ENCODE measurements at places on chromosomes 2 and 18.

DNA sequence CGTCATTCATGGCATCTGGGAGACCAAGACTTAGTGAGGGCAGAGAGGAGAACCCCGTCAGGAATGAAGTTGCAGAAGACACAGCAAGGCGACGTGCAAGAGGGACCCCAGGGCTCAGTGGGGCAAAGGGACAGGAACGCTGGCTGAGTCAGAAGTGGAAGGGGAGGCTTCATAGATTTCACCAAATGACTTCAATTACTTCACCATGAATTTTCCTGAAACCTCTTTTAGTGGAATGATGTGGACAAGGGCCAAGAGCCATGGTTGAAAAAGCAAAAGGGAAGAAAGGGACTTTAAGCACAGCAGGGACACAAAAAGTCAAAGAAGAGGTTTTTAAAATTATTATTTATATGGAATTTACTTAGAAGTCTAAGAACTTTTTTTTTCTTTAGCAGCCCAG, 141.6 kb upstream of the PID1 start:
- no peak for DNase-seq

DNA sequence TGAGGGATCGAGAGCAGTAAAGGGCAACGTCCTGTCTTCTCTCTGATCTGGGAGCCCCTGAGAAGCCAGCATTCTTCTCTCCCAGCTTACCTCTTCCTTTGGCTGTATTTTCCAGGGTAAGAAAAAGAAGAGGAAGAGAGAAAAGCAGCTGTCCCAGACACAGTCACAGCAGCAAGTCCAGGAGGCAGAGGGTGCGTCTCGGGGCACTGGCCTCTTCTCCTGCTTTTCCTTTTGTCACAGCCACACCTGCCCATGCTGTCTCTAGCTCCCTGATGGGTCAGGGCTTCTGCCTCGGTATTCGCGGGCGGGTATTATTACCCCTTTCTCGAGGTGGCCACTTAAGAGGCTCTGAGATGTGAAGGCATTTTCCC, 20.3 kb downstream of the TGOLN2 start:
- DNase-seq = no peak

DNA sequence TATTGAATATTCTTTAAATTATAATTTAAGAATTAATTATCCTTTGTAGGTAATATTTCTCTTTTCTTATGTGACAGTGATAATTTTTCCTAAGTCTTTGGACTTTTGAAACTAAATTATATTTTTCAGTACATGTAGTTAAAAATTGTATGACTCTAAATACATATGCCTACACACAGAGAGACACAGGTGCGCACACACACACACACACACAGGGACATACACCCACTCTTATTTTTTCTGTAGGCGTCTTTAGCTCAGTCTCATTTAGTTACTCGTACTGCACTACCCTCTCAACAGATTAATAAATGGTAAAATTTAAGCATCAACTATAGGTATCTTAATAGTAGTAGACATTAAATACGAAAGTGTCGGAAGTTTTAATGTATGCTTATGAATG, 56.1 kb downstream of the ZNF236 start:
- DNase-seq = no peak

- DNase-seq = no peak
These were observed 83.0 kb upstream of the ATG16L1 start for GRCh38 chr2:233168445-233168844.

DNA sequence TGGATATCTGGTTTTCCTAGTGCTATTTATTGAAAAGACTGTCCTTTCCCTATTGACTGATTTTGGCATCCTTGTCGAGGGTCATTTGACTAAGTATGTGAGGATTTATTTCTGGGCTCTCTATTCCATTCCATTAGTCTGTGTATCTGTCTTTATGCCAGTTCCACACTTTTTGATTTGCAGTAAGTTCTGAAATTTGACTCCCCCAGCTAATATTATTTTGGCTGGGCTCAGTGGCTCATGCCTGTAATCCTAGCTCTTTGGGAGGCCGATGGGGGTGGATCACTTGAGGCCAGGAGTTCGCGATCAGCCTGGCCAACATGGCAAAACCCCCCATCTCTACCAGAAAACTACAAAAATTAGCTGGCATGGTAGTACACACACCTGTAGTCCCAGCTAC, 46.8 kb upstream of the GAREM2 start:
- no peak for DNase-seq

- no peak for DNase-seq
These were observed 781 bp downstream of the FARP2 start for GRCh38 chr2:241356871-241357260.

DNA sequence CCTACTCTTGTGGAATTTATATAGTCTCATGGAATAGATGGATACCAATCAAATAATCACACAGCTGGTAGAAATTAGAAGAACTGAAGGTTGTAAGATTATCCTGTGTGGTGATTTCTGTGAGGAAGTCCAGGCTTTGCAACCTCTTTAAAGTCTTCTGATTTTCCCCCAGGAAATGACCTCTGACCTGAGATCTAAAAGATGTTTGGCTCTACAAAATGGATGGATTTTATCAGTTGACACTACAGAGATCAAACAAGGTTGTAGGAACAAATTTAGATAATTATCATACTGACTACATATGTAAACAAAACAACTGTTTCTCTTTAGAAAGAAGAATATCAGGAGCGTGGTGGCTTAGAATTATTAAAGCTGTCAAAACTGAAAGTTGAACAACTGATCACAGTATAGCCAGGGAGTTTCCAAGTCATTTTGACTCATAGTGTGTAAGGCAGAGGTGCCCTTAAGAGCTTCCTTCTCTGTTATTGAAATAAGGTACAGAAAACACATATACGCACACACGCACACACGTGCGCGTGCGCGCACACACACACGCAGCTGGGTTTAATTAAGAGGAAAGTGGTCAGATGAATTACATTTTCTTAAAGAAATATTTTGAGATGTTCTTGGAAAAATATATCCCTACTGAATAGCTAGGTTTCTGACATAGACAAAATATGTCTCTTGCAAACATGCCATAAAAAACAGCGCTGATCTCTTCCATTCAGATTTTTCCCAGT, 35.5 kb upstream of the PELI1 start:
- DNase-seq = no peak

DNA sequence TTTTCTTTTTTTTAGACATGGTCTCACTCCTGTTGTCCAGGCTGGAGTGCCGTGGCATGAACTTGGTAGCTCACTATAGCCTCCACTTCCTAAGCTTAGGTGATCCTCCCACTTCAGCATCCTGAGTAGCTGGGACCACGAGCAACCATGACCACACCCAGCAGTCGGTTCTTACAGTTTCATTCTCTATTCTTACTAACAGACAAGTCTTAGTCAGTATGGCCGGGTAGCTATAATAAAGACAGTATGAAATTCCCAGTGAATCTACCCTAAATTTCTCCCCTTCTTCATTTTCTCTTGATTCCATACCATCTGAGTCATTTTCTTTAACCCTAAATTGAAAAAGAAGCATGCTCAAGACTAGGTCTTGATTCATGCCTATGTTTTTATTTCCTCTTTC, 775.3 kb upstream of the NRXN1 start:
- DNase-seq = no peak

- no peak for DNase-seq
These were observed 164.0 kb upstream of the REG3G start for GRCh38 chr2:78861546-78861945.

DNA sequence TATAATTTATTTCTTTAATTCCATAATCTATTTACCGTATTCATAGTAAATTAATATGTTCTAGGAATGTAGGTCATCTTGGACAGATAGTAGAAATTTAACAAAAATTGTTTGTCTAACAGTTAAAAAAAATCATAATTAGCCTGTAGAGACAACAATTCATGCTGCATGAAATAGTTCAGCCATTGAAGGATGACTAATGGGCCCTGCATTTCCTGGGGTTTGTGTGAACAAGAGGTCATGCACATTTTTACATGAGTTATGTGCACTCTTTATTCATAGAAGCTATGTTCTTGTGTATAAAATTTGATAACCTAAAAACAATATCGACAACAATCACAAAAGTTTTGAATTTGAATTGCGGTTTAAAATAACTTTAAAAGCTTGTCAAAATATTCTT, 1663.6 kb downstream of the SUCLG1 start:
- DNase-seq = peak; percentile 83

DNA sequence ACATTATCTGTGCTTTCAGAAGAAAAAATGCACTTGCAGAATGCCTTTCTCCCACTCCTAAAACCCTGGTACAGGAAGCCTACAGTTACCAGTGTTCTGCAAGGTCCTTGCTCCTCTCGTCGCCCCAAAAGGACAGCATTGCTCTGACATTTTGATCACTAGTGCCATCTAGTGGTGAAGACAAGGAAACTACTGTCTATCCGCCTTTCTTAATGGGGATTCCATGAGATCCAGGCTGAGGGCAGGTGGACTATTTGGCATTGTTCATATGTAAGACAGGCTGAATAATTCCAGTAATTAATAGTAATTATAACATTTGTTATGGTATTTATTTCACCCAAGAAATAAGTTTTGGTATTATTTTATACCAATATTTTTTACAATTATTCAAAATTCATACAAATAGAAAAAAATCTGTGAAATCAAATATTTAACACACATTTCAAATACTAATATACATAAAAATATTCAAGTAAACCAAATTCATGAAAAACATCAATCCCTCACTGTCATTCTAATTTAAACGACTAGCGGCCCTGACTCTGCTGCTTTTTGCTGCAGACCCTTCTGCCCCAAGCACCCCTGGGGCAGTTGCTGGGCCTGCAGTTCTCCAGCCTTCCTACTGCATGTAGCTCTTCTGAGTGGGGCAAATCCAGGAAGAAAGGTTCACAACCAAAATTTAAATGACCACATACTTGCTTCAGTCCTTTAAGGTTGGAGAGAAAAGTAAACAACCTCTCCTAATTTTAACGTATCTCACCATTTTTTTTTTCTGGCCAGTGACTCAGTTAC, 19.0 kb downstream of the TPGS2 start:
- DNase-seq = peak; percentile 81

- peak; percentile 39 for DNase-seq
These were observed 128.8 kb upstream of the MSH6 start for GRCh38 chr2:47653902-47654789.

GRCh38 chr2:123468071-123468470, 557.0 kb upstream of the CNTNAP5 start:
- DNase-seq = peak; percentile 26

DNA sequence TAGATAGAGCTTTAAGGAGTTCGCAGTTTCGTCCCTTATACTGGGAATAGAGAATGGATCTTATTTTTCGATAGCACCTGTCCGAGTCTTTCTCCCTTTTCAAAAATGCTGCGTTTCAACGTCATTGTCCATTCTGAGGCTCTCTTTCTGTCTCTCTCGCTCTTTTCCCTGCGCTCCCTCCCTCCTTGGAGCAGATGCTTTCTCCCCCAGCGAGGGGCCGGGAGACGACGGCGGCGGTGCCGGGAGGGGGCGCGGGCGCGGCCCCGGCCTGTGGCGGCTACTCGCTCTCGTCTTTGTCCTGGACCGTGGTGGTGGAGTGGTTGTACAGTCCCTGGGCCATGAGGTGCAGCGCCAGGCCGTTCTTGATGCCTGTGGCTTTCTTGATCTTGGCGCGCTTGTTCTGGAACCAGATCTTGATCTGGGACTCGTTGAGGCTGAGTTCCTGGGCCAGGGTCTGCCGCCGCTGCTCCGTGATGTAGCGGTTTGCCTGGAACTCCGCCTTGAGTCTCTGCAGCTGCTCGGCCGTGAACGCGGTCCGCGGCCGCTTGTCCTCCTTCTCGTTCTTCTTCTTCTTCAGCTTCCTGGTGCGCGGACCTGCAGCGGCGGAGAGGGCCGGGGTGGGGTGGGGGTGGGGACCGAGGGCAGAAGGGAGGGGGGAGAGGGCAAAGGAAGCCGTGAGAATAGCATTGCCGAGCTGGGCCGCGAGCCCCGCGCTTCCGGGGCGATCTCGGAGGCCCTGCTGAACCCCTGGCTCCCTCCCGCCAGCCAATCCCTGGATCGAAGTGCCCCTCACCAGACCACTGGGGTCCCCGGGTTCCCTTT, 4.6 kb downstream of the EN1 start:
- DNase-seq = no peak

- DNase-seq = no peak
These were observed 110.4 kb downstream of the LRP1B start for GRCh38 chr2:142020368-142020767.

- DNase-seq = peak; percentile 82
These were observed 2.0 kb upstream of the CAPN10 start for GRCh38 chr2:240584486-240585031.

GRCh38 chr18:24014062-24014985, at the start of gene TTC39C:
Gene TTC39C, plus strand, starts transcription at chr18:24014754. Its CDS starts 118 bp downstream, at chr18:24014872.
- peak; percentile 67 for DNase-seq

- DNase-seq = no peak
These were observed 152.2 kb downstream of the INHBB start for GRCh38 chr2:120498121-120498520.

DNA sequence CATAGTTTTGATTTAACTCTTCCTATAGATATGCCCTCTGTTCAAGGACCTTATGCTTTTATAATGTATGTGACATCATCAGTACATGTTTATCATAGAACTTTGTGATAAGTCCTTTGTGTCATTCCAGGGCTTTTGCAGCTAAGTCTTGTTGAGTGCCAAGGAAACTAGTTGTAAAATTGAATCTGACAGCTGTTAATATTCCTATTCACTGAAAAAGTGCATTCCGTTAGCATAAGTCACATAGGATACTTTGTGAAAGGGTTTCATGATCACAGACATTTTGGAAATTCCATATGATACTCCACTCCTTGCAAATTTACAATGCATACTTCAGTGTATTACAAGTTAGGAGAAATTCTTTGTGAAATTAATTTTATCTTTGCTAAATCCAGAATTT, 503.4 kb downstream of the CCDC85A start:
- peak; percentile 20 for DNase-seq

DNA sequence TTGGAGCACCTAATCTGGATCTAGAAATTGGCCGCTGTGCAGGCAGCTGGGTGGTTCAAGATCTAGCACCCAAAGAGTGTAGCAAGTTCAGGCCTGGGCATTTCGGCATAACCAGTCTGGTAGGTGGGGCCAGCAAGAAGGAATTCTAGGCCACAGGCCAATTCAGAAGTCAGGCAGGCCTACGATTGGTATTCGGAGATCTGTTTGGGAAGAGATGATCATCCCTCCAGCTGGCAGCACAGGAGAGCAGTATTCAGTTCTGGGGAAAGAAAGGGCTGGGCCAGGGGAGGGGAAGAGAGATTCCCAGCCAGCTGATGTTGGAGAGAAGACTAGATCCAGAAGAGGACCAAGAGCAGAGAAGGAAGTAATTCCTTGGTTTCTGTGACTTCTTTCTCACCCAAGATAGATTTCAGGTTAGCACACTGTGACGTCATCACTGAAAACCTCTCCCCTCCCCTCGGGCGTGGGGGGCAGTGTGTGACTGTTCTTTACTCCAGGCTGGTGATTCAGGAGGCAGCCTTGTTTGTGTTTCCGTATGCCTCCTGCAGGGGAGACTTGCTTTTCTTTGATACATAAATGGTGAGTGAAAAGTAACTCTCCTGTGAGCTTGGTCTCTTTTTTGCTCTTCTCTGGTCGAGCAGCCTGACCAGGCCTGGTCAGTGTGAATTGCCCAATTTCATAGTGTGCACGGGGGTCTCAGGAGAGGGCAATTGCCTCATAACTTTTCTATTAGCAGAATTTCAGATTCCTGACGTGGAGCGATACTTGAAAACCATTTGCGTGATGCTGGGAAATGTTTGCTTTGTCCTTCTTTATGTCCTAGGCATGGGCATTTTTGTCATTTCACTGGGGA, 61.1 kb downstream of the MEIS1 start:
- DNase-seq = peak; percentile 85
